ENCODE measurements at places on chromosomes 4 and X.

DNA sequence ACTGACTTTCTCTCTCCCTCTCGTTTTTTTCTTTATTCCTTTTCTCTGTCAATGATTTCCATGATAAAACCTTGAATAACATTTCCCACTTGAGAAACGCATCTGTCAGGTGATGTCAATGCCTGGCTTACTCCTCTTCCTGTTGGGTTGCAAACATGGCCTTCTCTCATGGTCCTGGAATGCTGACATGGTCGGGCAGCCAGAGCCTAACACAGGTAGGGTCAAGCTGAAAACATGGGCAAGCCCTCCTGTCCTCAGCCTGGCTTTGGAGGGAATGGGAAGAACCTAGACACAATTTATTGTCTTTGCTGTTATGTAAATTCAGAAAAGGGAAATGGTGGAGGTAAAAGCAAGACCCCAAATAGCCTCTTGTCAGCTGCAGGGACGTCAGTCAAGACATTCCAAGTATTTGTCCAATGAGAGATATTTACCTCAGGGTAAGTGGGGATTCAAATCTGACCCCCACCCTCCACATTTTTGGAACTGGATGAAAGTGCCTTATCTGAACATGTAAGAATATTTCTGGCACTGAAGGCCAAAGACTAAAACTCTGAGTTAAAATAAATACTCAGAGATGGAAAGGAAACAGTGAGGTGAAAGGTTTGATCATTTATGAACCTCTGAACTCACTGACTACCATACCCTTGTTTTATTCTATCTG is 473.8 kb downstream of the SPRY1 start:
- no peak for DNase-seq

GRCh38 chr4:20960291-20960690 is 260.0 kb downstream of the PACRGL start:
- no peak for DNase-seq

- no peak for DNase-seq
Observed at GRCh38 chr4:117164338-117164737, 79.0 kb upstream of the TRAM1L1 start.

DNA sequence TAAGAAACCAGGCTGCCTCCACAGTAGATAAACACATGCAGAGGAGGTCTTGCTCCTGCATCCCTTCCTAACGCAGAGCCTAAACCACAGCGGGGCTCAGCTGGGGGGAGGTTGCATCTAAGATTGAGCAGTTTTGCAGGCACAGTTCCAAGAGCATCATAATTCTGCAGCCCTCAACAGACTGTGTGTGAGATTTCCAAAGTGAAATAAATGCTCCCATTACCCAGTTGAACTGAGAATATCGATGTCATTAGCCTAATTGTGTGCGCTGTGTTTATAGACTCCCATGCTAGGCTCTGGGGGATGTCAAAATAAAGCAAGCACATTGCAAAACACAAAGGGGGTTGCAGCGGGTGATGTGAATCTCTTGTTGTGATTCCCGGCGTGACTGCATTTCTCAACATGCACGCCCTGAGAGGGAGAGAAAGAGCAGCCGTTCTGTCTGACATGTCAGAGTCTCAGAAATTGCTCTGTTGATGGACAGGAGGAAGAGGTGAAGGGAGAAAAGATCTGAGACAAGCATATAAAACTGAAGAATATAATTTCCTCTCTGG is 150.0 kb upstream of the PSAPL1 start:
- DNase-seq, result no peak

- DNase-seq, result no peak
Observed at GRCh38 chr4:61648264-61648663, 448.1 kb downstream of the ADGRL3 start.

DNA sequence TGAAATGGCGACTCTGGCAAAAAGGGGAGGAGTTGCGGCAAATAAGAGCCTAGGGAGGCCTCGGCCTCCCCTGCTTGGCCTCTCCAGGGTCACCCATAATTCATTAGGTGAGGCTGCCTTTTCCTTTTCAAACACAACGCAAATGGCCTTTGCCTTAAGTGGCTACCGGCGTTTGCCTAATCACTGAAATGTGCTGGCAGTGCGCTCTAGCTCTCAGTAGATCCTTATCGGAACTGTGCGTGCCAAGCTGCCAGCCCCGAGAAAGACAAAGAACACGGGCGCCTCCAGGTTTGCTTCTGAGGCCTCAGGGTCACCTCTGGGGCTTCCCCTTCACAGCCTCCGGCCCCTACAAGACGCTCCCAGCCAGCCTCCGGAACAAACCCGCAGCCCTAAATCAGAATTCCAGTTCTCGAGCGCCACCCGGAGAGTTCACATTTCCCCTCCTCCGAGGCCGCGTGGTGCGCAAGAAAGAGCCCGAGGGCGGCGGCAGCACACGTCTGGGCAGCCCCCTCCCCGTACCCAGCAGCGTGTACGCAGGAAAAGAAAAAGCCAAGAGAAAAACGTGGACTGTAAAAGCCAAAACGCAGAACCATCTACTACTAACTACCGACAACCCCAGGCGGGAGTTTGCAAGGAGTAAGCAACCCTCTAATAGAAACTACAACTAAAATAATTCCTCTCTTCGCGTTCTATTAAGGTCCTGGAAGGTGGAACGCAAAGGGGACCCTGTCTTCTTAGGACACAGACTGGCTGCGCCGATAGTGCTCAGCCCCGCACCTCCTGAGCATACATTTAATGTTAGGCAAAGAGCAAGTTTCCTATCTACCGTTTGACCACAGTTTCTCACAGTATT is 76.5 kb upstream of the BCOR start:
- peak; percentile 84 for DNase-seq

- DNase-seq, result peak; percentile 48
Observed at GRCh38 chr4:38189445-38189844, 229.2 kb downstream of the PTTG2 start.

DNA sequence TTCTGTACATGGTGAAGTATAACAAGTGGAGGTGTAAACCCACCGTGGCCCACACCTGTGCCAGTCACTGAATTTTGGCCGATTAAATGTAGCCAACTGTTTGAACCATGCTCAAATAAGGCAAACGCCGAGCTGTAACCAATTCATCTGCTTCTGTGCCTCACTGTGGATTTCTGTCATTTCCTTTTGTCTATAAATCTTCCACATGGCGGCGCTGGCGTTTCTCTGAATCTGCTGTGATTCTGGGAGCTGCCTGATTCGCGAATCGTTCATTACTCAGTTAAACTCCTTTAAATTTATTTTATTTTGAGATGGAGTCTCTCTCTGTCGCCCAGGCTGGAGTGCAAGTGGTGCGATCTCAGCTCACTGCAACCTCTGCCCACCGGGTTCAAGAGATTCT is 19.2 kb downstream of the SUPT20HL2 start:
- DNase-seq, result peak; percentile 36

- DNase-seq, result no peak
Observed at GRCh38 chr4:89617317-89617716, 219.6 kb downstream of the SNCA start.

GRCh38 chr4:82439088-82439487 is 8.7 kb downstream of the ENOPH1 start:
- DNase-seq, result no peak

DNA sequence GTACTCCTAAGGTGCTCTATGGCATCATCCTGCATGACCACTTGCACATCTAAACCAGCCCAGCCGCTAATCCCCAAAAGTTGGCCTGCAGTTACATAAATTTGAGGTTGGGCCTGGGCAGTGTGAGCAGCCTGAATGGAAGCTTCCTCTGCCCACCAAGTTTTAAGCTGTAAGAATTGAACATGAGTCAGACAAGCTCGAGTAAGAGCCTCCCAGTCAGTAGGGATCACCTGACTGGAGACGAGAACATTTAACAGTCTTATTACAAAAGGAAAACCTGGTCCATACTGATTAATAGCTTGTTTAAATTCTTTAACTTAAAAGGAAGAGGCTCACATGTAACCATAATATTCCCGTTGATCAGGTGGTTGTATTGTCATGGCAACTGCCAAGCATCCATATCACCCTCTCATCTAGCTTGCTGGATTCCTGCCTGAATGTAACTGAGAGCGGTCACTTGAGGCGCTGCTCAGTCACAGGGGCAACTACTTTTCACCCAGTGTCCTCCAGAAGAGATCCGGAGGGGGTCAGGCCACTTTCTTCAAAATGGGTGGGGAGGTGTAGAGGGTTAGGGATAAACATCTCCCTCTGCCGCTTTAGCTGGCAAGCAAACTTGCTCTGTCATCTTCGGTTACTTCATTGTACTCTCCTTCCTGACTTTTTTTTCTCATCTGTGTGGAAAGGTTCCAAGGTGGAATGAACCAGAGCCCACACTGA is 56.6 kb upstream of the WDR1 start:
- DNase-seq, result no peak

- DNase-seq, result no peak
Observed at GRCh38 chr4:9962611-9963314, 58.5 kb downstream of the SLC2A9 start.

Measured in activated CD4-positive, alpha-beta T cell treated with anti-CD3 and anti-CD28 coated beads, Interleukin-10, Interleukin-2, amounts not matched to agents 100 ng/mL and 50 ng/mL, durations not matched to agents 16 hours and 8 hours (primary cell).